ENCODE measurements at places on chromosomes 2 and 18.

GRCh38 chr2:29480426-29480825 is 365.2 kb downstream of the CLIP4 start:
- H3K27ac ChIP-seq, result no peak overlapping the region
- H3K36me3 ChIP-seq, result no peaks in the 10 kb centered on the region
- no peak overlapping the region for H3K4me3 ChIP-seq
- no peak for DNase-seq
- H3K4me1 ChIP-seq, result peaks cover 6% of the 10 kb centered on the region

DNA sequence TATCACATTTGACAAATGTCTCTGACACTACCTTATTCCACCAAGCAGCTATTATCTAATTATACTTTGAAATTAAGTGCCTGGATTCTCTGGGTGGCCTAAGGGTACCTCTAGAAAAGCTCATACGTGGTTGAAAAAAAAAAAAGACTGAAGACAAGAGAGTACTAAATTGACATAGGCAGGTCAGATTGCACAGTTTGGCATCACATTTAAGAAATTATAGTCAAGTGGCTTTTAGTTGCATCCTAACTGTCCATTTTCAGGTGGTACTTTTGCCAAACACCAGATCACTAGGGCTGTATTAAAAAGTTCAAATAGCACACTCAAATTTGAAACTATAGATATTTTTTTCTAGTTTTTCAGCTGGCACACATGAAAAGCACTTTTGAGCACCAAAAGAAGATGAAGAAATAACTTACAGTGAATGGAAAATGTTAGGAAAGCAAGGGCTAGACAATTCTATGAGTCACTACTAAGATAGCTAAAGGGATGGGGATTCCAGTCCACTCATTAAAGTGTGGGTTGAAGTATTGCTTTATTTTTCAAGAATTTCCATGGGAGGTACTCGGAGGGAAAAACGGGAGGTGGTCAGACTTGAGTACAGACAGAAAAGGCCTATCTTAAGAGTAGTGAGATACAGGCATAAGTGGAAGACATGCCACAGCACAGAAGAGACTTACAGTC is 106.5 kb upstream of the COL5A2 start:
- H3K27me3 ChIP-seq, result no peaks in the 10 kb centered on the region
- H3K36me3 ChIP-seq, result no peaks in the 10 kb centered on the region
- H3K27ac ChIP-seq, result no peak overlapping the region
- no peak overlapping the region for H3K4me3 ChIP-seq
- H3K4me1 ChIP-seq, result no peaks in the 10 kb centered on the region

DNA sequence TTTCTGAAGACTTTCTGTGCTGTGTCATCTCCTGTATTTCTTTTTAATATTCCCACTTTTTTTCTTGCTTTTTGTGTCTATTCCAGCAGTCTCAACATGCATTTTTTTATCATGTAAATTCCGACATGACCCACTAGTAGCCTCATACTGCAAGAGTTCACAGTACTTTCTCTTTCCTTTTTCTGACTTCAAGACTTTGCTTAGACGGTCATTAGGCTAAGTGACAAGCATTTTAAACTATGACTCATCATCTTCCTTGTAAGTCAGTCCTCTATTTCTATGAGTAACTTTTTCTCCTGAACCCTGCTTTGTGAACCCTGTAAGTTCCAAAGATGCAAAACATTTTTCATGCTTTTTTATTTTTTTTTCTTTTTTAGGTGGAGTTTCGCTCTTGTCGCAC is 381.2 kb downstream of the TXNL1 start:
- no peak overlapping the region for H3K27ac ChIP-seq
- H3K4me3 ChIP-seq, result no peak overlapping the region
- DNase-seq, result no peak
- peaks cover 6% of the 10 kb centered on the region for H3K4me1 ChIP-seq
- no peaks in the 10 kb centered on the region for H3K27me3 ChIP-seq
- H3K36me3 ChIP-seq, result no peaks in the 10 kb centered on the region

- no peak overlapping the region for H3K27ac ChIP-seq
- DNase-seq, result no peak
- no peaks in the 10 kb centered on the region for H3K36me3 ChIP-seq
- H3K4me3 ChIP-seq, result no peak overlapping the region
- H3K27me3 ChIP-seq, result no peaks in the 10 kb centered on the region
- no peaks in the 10 kb centered on the region for H3K4me1 ChIP-seq
Measured at GRCh38 chr18:62070302-62070701, 116.6 kb downstream of the PIGN start.

GRCh38 chr2:234863043-234863934 is 88.5 kb upstream of the SH3BP4 start:
- no peak for DNase-seq
- no peak overlapping the region for H3K4me3 ChIP-seq

- no peak overlapping the region for H3K4me3 ChIP-seq
- DNase-seq, result no peak
- H3K27me3 ChIP-seq, result no peaks in the 10 kb centered on the region
- no peaks in the 10 kb centered on the region for H3K36me3 ChIP-seq
Measured at GRCh38 chr2:167858086-167858485, 389.3 kb downstream of the STK39 start.

GRCh38 chr2:3001615-3002560 is 375.7 kb downstream of the EIPR1 start:
- DNase-seq, result peak; percentile 43
- no peak overlapping the region for H3K27ac ChIP-seq
- H3K4me3 ChIP-seq, result no peak overlapping the region
- no peaks in the 10 kb centered on the region for H3K4me1 ChIP-seq
- H3K27me3 ChIP-seq, result no peaks in the 10 kb centered on the region

- peaks cover 24% of the 10 kb centered on the region for H3K4me1 ChIP-seq
- H3K4me3 ChIP-seq, result no peak overlapping the region
- peak; percentile 28 for DNase-seq
- no peaks in the 10 kb centered on the region for H3K36me3 ChIP-seq
- H3K27ac ChIP-seq, result peak overlapping the region; percentile 99
- no peaks in the 10 kb centered on the region for H3K27me3 ChIP-seq
Measured at GRCh38 chr18:11906926-11907874, 917 bp downstream of the MPPE1 start.

DNA sequence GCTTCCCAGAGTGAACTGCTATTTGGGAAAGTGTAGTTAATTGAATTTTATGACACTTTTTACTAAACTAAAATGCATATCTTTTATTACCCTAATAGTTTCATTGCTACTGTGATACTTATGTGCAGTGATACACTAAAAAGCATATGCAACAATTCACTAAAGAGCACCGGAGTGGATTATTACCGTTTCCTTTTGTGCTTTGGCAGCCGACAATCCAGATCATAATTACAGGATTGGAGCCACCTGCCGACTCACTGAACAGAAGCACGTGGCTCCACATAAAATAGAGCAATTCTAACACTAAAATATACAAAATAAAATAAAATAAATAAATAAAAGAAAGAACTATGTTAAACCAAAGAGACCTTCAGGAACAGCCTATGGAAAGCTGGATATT is 583.4 kb downstream of the NRXN1 start:
- DNase-seq, result no peak
- no peak overlapping the region for H3K4me3 ChIP-seq
- H3K27me3 ChIP-seq, result no peaks in the 10 kb centered on the region
- no peaks in the 10 kb centered on the region for H3K4me1 ChIP-seq
- H3K27ac ChIP-seq, result no peak overlapping the region

DNA sequence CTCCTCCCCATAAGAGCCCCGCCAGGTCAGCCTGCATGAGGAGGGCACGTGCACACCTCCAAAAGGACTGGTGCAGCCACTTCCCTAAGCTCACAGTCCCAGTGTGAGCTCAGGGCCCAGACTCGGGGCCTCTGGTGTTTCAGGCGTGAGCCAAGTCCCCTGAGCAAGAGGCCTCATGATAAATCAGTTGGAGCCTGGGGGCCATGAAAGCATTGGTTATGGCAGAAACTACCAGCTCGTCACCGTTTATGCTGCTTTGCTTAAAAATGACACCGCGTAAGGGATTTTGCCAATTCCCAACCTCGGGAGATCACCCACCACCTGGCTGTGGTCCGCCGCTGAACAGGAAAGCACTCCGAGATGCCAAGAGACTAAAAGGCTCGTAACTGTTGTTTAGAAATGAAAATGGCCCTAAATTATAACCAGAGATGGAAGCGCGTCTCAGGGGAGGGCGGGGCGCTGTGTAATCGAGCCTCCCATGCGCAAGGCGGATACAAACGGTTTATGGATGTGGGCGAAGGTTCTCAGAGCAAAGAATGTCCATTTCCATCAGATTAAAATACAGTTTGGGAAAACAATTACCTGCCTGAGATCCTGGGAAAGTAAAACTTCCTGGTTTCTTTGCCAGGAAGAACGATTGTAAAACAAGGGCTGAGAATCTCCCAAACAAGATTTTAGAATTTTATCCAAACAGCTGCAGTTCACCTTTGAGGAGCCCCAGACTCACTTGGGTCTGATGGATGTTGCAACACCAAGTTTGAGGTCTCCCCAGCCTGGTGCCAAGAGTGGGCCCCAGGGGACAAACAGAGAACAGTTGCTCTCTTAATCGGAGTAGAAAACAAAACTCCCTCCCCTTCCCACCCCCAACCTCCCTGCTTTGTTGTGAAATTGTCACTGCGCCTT is 141.4 kb downstream of the BCL2 start:
- H3K4me3 ChIP-seq, result no peak overlapping the region
- peak; percentile 45 for DNase-seq
- no peak overlapping the region for H3K27ac ChIP-seq
- H3K4me1 ChIP-seq, result peaks cover 37% of the 10 kb centered on the region

DNA sequence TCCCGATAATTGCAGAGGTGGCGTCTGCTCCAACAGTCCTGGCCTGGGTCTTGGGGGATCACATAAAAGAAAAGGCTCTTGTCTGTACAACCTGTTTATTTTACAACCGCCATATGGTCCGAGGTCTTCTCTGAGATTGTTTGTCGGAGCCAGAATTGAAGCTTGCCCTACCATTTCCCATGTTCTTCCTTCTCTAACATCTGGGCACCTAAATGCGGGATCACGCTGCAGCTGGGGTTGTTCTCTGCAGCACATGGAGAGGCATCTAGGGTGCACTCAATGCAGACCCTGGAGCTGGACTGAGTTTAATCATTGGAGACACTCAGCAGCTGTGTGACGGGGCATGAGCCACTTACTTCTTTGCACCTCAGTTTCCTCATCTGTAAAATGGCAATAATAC is 107.7 kb downstream of the ACKR3 start:
- no peak overlapping the region for H3K27ac ChIP-seq
- no peak overlapping the region for H3K4me3 ChIP-seq
- no peaks in the 10 kb centered on the region for H3K27me3 ChIP-seq
- H3K4me1 ChIP-seq, result peaks cover 34% of the 10 kb centered on the region

DNA sequence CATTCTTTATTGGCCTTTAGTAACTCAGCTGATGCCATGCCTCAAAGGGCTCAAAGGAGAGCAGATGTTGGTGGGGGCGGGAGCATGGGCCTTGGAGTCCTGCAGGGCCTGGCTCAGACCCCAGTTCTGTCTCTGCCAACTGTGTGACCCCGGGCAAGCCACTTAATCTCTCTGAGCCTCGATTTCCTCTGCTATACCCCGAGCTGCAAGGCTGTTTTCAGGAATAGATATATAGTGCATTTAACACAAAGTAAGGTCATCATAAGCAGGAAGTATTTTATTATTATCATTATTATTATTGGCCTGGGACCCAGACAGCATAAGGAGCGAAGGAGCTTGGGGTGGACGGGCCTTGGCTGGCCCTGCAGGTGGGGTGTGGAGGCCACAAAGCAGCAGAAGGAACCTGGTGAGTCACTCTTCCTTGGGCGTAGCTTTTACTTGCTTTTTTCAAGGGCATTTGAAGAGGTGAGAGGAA is 162.7 kb downstream of the INHBB start:
- no peak for DNase-seq
- no peaks in the 10 kb centered on the region for H3K27me3 ChIP-seq
- H3K36me3 ChIP-seq, result no peaks in the 10 kb centered on the region
- peaks cover 3% of the 10 kb centered on the region for H3K4me1 ChIP-seq

DNA sequence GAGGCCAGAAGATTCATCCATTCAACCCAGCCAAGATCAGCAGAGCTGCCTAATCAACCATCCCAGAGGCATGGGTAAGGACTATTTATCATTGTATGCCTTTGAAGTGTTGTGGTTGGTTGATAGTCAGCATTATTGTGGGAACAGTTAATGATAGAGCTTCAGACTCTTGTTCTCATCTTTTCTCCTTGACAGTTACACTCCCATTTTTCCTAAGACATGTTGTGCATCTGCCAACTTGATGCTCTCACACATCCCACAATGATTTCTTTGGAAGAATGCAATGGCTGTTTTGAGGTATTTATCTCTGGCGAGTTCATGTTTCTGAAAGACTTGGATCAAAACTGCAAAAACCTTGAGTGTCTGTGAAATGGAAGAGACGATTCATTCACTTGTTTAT is 55.4 kb downstream of the FASTKD2 start:
- H3K4me3 ChIP-seq, result no peak overlapping the region
- no peaks in the 10 kb centered on the region for H3K27me3 ChIP-seq
- no peak for DNase-seq
- H3K4me1 ChIP-seq, result peaks cover 11% of the 10 kb centered on the region
- H3K27ac ChIP-seq, result no peak overlapping the region

GRCh38 chr2:217289177-217289906 is 429.5 kb upstream of the TNP1 start:
- no peaks in the 10 kb centered on the region for H3K36me3 ChIP-seq
- H3K27me3 ChIP-seq, result no peaks in the 10 kb centered on the region
- no peak overlapping the region for H3K4me3 ChIP-seq

DNA sequence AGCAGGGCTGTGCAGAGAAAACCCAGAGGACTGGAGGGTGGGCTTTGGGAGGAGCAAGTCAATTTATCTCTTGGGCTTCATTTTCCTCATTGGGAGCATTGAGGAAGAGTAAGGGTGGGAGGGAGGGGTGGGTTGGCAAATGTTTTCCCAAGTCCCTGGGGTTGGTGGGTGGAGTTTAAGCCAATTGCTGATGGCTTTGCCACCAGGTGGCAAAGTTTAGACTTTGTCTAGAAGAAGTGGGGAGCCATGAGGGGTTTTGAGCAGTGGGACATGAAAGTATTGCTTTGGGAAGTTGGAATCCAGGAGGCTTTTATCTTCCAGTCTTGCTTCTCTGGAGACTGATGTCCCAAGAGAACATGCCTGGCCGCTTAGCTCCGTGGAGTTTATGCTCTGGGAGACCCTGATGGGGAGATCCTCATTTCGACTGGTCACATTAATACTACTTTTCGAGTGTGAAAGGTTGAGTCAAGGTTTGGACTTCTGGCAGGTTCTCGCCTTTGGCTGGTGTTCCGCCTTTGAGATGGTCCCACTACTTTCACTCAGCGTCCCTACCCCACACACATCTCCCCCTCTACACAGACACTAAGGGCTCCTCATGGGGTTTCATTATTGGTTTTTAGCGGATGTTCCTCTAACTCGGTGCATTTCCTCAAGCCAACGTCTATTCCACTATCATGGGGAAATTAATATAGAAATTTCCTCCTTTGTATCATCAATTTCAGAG is 126.7 kb downstream of the PRKCE start:
- no peaks in the 10 kb centered on the region for H3K4me1 ChIP-seq
- no peak overlapping the region for H3K4me3 ChIP-seq
- no peak overlapping the region for H3K27ac ChIP-seq
- no peak for DNase-seq
- no peaks in the 10 kb centered on the region for H3K27me3 ChIP-seq

DNA sequence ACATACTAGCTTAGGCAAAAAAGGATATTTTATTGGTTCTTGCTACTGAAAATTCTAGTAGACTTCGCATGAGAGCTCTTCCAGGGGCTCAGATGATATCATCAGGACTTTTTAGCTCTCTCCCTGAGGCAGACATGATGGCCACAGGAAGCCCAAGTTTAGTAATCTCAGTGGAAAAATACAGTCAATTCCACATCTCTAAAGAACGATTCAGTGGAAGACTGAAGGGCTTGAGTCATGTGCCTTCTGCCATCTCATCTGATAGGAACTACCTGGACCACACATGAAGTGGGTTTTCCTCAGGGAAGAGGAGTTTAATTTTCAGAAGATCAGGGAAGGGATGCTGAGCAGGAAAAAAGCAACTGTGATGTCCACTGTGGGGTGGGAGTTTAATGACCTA is 117.3 kb downstream of the TTC27 start:
- H3K36me3 ChIP-seq, result no peaks in the 10 kb centered on the region
- no peak overlapping the region for H3K27ac ChIP-seq
- no peaks in the 10 kb centered on the region for H3K27me3 ChIP-seq
- no peak overlapping the region for H3K4me3 ChIP-seq
- no peak for DNase-seq
- H3K4me1 ChIP-seq, result peaks cover 3% of the 10 kb centered on the region
